Frontal cortex (tissue), 4 donors: ENCODE measurements at places on chromosomes 2 and 18. TPM values are rescaled to one million over a fixed set of nuclear protein-coding genes. Genes with fewer than 3 reads are reported as not detected.

- no peak for DNase-seq
Measured at GRCh38 chr18:48815179-48815515, 135.6 kb downstream of the SMAD7 start.

GRCh38 chr2:42756966-42757513 lies 6.9 kb downstream of the OXER1 start:
- DNase-seq: no peak

- DNase-seq: no peak
Measured at GRCh38 chr2:231245249-231246094, 47.0 kb downstream of the ARMC9 start.

- DNase-seq: no peak
Measured at GRCh38 chr2:73762571-73762970, 17.3 kb downstream of the DUSP11 start.

GRCh38 chr2:225788571-225789094 lies 389.1 kb downstream of the NYAP2 start:
- DNase-seq: no peak

DNA sequence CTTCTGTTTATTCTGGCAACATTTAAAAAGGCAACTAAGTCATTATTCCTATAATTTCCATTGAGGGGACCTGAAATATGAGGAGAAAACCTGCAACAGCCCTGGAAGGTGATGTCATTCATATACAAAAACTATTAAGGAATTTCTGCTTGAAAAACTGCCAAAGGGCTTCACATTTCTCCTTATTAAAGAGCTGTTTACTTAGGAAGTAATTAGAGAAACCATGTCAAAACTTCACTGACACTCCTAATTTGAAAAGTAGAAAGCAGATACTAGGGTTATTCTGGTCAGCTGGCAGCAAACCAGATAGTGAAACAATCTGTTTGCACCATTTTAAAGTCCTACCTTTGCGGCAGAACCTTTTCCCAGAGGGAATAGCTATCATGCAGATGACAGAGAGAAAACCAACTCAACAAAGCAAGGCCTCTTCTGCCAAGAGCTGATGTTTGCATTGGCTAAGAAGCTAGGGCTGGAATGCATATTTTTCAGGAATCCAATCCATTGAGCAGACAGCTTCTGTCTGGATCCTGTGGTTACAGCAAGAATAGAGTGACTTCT lies 592.2 kb upstream of the SYT4 start:
- DNase-seq: no peak

GRCh38 chr2:176449852-176450251 lies 180.6 kb downstream of the MTX2 start:
- no peak for DNase-seq

GRCh38 chr2:204492417-204492816 lies 52.9 kb upstream of the PARD3B start:
- DNase-seq: no peak

DNA sequence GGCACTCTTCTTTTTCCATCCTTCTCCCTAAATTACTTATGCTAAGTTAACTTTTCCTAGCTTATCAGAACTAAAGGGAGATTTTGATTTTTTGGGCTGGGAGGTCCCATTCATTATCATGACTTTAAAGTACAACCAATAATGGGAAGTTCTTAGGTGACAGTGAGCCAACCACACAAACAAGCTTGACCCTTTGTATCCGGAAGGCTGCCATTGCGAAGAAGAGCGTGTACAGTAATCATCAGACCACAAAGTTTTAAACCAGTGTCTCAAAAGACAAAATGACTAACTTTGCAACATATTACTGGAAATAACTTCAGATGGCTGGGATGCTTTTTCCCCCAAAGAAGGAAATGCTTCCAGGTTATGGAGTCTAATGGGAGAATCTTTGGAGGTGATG lies 298.1 kb downstream of the TGIF1 start:
- DNase-seq: no peak

The TUBB8B gene
- not detected for total RNA-seq

The CDH19 gene
- total RNA-seq: under 0.01 TPM

The CLASP1 gene
- 129 TPM for total RNA-seq
